ENCODE measurements at places on chromosomes 5 and 9.

DNA sequence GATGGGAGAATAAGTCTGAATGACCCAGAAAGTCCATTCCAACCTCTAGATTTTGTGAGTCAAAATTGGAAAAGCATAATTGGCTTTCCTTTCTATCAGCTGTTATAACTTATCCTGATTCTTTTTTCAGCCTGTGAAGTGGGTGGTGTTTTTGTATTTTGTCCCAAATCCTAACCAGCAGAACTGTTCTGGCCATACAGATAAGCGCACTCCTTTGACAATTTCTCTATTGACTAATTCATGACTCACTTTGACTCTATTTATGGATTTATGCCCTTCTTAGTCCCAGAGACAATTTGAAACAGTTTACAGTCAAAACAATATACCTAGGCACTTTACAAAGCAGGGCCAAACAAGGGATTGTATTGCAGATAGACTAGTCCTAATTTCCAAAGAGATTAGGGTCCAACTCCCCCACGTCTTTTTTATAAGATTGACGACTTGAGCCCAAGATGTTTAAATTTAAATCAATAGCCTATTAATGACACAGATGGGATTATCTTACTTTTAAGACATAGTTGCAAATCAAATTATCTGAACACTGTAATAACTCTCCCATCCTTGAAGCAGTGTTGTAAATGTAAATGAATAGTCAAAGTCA lies 301.7 kb upstream of the SEMA6A start:
- no peak for DNase-seq

- no peak for DNase-seq
These were observed 60.8 kb upstream of the RNU6ATAC start for GRCh38 chr9:134225186-134225585.

GRCh38 chr9:38707885-38708637 lies 11.9 kb downstream of the FAM240B start:
- DNase-seq = no peak

GRCh38 chr9:136664000-136664915 lies 1.5 kb downstream of the EGFL7 start:
- no peak for DNase-seq

DNA sequence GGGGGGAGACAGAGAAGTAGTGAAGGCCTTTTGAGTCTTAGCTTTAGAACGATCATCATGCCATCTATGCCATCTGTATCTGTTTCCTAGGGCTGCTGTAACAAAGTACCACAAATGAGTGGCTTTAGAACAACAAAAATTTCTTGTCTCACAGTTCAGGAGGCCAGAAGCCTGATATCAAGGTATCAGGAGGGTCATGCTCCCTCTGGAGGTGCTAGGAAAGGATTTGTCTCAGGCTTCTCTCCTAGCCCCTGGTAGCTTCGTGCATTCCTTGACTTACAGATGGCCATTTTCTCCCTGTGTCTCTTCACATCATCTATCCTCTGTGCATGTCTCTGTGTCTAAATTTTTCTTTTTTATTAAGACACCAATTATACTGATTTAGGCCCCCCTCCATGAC lies 5.2 kb downstream of the CARD6 start:
- no peak for DNase-seq
